ENCODE measurements at places on chromosomes 5 and 9.
A peak's percentile ranks its signal among the peaks of the same experiment; 100 is the strongest.

GRCh38 chr5:128258372-128258771 lies 174.8 kb downstream of the SLC12A2 start:
- no peak for DNase-seq

DNA sequence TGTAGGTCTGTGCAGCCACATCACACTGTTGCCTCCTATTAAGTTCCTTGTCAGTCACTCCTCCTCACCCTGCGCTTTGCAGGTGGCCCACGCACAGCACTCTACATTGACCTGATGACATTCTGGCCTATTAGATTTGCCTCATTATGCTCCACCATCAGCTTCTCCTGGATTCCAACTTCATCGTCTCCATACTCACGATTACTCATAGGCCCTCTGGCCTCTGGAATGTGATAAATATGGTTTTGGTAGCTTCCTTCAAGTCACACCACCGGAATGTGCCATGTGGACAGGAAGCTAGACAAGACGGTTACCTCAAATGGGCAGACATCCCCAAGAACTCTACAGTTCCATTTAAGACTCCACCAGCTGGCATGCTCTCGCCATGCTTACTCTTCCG lies 158.0 kb upstream of the LHFPL2 start:
- no peak for DNase-seq

- DNase-seq, result no peak
Observed at GRCh38 chr5:171166766-171167165, 142.3 kb upstream of the TLX3 start.

DNA sequence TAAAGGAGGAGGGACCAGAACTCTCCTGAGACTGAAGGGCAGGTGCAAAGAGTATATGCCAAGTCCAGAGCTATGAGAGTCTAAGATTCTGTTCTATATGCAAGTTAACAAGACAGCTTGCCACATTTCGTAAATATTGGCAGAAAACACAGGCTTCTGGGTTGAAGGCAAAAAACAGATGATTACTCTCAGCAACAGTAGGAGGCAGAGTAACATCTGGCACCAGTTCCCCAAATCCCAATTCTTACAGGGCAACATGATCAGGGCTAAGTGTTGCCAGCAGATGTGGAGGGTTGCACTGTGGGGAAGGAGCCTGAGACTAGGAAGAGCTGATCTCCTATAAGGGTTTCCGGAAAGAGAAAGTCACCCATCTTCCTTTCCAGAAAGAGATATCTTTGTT lies 179.4 kb downstream of the PJA2 start:
- no peak for DNase-seq

GRCh38 chr9:107737987-107738743 lies 248.6 kb upstream of the KLF4 start:
- DNase-seq, result peak; percentile 46

DNA sequence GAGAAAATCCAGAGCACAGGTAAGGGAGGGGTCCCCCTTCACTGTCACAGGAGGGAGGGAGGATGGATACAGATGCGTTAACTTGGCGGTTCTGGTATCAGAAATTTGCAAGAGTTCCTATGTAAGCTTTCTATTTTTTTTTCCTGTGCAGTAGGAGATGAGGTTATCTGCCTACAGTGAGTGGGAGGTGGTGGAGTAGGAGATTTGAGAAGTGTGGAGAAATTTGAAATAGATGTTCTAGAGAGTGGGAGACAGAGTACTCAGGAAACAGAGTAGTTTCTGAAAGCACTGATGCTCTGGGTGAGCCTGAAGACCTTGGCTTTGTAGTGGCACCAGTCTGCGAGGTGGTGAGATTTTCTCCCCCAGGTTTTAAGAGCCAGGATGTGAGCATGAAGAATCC lies 271.4 kb downstream of the MSX2 start:
- no peak for DNase-seq

DNA sequence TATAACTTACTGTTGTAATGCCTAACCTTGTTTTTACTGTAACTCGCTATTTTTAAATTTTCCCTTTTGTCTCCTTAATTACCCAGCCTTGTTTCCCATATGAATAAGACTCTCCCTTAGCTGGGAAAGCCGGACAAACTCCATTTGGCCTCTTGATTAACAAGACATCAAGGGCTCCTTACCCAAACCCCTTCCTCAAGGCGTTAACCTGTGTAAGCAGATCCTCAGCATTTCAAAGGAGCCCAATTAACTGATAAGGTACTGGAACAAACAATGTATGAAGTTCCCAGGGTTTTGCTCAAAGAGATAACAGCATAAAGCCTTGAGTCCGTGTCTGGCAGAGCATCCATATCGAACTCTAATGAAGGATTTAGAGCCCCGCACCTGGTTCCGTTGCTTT lies 66.0 kb upstream of the SIMC1 start:
- DNase-seq, result no peak

- no peak for DNase-seq
Observed at GRCh38 chr9:122287214-122287720, 22.6 kb downstream of the MRRF start.

- DNase-seq, result no peak
Observed at GRCh38 chr9:98468567-98469239, 213.3 kb upstream of the TBC1D2 start.

GRCh38 chr5:127892467-127893207 lies 189.4 kb downstream of the CCDC192 start:
- DNase-seq, result no peak

DNA sequence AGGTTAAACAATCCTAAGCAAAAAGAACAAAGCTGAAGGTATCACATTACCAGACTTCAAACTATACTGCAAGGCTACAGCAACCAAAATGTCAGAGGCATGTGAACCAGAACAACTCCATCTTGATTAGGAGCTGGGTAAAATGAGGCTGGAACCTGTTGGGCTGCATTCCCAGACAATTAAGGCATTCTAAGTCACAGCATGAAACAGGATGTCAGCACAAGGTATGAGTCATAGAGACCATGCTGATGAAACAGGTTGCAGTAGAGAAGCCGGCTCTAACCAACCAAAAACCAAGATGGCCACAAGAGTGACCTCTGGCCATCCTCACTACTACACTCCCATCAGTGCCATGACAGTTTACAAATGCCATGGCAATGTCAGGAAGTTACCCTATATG lies 252.0 kb downstream of the RASEF start:
- no peak for DNase-seq

DNA sequence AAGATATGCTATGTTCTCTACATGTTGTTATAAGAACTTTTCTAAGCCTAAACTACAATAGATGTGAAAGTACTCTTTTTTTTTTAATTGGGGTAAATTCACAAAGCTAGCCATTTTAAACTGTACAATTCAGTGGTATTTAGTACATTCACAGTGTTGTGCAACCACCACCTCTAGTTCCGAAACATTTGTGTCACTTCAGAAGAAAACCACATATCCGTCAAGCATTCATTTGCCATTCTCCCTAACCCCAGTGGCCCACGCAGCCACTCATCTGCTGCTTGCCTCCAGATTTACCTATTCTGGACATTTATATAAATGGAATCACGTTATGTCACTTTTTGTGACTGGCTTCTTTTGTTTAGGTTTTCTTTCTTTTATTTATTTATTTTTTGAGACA lies 43.1 kb downstream of the SPTAN1 start:
- DNase-seq, result no peak

- DNase-seq, result no peak
Observed at GRCh38 chr9:115373000-115373709, 255.2 kb upstream of the TNC start.

DNA sequence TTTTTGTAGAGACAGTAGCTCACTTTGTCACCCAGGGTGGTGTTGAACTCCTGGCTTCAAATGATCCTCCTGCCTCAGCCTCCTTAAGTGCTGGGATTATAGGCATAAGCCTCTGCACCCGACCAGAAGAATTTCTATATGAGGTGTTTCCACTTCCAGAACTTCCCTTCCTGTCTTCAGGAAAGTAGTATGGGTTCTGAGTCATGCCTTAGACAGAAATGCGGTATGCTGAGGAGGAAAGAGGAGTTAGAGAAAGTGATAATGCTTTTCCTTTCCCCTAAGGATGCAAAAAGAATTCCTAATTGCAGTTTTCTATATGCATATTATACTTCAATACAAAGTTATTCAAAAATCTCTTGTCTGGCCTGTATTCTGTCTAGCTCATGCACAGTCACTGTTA lies 16.4 kb upstream of the ADAMTSL1 start:
- no peak for DNase-seq

- no peak for DNase-seq
Observed at GRCh38 chr5:179427676-179428056, 82.4 kb upstream of the ADAMTS2 start.

- DNase-seq, result no peak
Observed at GRCh38 chr5:15703901-15704300, 203.9 kb downstream of the FBXL7 start.

DNA sequence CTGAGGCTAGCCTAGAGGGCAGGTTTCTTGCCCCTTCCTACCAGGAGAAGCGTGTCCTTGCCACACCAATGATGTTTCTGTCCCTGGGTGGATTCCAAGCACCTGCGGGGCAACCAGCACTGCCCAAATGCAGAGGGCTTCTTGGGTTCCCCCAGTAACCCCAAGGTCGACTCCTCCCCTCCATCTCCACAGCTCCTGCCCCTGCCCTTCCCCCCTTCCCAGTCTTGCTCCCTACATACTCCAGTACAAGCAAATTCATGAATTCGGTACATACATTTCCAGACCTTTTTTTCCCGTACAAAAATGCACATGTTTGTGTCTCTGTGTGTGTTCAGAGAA lies 12.8 kb upstream of the JADE2 start:
- no peak for DNase-seq

DNA sequence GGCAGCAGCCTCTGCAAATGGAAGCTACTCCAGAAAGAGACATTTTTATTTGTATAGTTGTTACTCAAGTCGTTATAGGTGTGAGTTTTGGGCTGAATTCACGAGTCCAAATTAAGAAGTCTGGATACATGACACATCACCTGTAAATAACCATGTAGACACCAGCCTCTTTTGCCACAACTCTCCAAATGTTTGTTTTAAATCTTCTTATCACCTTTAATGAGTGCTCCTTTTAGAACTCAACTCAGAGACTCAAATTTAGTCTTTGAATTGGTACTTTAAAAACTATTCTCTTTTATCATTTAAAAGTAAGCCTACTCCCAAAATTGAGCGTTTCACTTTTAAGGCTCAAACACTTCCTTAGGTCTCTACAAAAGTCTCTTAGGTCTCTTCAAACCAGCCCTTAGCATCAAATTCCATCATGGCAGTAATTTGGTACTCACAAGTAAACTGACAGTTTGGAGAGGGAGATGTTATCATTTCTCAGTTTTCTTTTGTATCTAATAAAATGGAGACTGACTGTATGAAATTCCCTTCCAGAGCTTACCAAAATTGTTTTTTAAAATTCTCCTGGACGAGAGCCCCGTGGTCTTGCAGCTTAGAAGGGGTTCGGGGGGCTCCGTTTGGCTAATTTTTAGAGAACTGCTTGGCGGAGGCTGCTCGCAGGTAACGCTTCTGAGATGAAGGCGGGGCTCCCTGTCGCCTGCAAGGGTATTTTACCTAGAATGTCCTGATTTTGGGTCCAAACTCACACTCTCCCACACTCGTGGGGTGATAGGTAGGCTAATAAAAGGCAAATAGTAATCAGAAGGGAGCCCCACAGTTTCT lies 194.6 kb downstream of the MEF2C start:
- DNase-seq, result no peak

DNA sequence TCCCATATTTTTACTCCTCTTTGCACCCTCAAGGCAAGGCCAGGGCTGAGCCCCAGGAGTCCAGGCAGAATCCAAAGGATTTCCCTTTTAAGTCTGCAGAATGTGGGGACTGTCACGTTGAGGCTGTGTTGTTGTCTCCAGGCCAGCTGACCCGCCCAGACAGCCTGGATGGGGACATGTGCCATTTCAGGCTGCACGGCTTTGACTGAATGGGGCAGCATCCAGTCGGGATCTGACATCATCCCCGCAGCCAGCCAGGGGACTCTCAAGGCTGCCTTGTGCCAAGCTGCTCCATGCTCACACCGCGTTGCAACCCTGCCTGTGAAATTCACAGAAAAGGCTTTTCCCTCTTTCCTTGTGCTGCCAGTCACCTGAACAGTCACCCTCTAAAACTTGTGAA lies 2.2 kb upstream of the ZNF366 start:
- no peak for DNase-seq

- DNase-seq, result no peak
Observed at GRCh38 chr5:146788898-146789297, 89.7 kb downstream of the PPP2R2B start.

DNA sequence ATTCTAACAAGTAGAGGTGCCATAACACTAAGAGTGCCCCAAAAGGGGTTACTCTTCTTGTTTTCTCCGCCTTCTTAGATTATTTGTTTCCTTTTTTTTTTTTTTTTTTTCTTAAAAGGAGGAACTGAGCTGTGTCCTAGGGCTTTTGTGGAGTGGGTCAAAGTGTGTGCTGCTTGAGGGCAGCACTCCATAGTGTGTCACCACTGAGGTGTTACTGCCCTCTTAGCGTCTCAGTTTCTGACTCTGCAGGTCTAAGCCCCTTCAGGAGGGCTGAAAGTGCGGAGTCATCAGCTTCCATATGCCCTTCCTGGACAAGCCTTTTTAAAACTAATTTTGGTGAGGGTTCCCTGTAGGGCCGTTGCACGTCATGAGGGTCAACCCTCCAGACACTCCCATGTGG lies 12.6 kb upstream of the NANS start:
- peak; percentile 16 for DNase-seq

DNA sequence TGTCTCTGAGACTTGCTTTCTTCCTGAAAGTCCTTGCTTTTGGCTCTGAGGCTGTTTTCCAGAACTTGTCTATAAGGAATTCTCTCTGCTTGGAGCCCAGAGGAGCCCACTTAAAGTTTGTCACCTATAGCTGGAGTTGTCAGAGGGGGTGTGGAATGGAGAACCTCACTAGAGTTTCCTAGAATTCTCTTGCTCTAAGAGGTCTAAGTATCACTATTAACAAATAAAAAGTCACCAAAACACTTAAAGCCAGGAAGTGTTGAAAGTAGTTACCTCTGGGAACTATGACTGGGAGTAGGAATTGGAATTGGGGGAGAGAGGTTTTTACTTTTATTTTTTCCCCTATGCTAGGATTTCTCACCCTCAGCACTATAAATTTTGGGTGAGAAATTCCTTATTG lies 15.0 kb downstream of the SIT1 start:
- DNase-seq, result no peak

All from suppressor macrophage treated with lipopolysaccharide for 4 hours (primary cell).